ENCODE measurements at places on chromosomes 16 and 17.

DNA sequence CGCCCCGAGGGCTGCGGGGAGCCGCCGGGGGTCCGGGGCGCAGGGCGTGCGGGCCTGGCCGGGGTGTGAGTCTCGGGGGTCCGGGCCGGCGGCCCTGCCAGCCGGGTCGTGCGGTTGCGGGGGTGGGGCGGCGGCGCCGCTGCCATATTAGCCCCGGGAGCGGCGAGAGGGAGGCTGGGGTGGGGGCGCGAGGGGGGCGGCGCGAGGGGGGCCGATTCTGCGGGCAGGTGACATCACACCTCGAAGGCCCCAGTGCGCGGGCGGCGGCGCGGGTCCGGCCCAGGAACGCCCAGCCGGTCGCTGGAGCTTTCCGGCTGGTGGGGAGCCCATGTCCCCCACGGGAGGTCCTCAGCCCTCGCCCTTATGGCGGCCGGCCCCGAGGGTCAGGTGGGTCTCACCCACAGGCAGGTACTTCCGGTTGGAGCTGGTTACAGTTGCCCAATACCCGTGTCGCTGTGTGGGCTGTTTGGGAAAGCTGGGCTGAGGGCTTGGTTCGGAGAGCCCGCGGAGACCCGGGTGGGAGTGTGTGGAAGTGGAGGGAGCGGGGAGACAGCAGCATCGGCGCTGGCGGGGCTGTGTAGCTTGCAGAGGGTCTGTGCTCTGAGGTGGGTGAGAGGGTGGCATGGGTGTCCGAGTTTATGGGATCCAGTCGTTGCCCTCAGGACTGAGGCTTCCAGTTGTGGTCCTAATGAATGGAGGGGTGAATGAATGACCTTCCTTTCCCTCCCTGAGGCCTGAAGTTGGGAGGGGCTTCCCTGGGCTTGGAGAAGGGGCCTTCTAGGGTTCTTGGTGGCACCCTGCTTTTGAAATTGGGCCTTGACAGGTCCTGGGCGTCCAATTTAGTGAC is 804 bp downstream of the ATP6V0C start:
- DNase-seq, result no peak

DNA sequence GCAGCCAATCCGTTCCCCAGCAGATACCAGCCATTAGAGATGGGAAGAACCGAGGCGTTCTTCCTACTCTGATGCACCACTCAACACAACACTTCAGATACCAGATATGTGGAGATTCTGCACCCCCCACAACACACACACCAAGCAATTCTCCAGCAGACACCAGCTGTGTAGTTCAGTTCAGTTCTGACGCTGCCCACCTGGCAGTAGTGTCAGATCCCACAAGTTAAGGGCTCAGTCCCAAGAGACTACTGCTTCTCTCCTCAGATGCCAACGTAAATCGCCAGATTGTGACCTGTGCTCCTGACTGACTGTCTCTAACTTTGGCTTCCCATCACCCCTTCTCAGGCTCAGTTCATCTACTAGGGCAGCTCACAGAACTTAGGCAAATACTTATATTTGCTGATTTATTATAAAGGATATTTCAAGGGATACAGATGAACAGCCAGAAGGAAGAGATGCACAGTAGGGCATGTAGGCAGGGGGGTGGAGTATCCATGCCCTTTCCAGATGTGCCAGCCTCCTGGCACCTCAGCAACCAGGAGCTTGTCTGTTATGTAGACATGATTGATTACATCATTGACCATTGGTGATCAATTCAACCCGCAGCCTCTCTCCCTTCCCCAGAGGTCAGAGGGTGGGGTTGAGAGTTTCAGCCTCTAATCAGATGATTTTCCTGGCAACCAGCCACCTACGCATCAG is 110.6 kb downstream of the PRKCA start:
- no peak for DNase-seq

GRCh38 chr17:77564278-77564920 is 394.1 kb upstream of the TNRC6C start:
- no peak for DNase-seq

GRCh38 chr16:62194828-62195227 is 158.6 kb upstream of the CDH8 start:
- DNase-seq, result no peak

GRCh38 chr17:58531661-58532554 is 17.5 kb upstream of the MTMR4 start:
- peak; percentile 30 for DNase-seq

GRCh38 chr17:27339836-27340550 is 46.1 kb downstream of the WSB1 start:
- peak; percentile 20 for DNase-seq

DNA sequence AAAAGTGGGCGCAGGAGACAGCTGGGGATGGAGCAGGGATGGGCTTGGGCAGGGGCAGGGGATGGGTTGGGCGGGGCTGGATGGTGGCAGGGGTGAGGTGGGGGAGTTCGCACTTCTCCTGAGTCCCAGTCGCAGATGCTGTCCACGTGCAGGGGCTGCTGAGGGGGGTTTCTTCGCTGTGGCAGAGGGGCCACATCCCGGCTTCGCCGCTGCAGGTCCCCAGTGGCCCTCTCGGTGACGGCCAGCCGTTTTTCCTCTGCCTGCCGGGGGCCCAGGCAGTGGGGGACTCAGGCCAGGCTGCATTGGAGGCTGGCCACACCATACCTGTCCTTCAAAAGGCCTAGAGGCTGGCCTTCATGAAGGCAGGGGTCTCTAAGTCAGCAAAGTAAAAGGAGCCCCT is 8.3 kb downstream of the EVPL start:
- DNase-seq, result no peak

DNA sequence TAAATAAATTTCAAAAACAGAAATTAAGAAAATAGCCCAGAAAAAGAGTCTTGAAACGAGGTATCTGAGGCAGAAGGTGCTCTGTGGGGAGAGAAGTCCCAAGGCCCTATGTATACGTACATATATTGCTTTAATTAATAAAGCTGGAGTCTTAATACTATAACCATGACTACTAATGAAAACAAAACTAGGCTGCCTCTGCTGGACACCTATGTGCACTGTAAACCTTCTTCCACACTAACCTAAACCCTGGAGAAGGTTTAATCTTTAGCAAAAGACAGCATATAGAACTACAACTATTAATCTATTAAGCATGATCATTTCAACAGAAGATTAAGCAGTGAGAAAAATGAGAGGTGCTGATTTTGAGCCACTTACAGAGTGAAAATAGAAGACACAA is 153.9 kb upstream of the C17orf78 start:
- no peak for DNase-seq

DNA sequence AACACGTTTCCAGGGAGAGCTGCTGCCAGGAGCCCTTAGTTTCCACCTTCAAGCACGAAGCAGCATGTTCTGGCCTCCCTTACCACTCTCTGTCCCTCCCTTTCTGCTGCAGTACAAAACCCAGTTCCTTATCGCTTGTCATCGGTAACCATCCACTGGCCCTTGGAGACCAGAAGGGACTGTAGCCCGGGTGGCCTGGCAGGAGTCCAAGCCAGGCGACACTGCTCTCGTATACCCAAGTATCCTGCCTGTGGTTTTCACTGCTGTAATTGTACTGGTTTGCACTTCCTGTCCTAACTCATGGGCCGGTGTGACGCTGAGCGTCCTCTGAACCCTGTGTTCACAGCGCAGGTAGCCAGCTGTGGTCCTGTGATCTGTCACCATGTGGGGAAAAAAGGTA is 81.1 kb downstream of the MAF start:
- DNase-seq, result no peak

- DNase-seq, result no peak
Observed at GRCh38 chr17:61517843-61518606, 65.8 kb downstream of the TBX4 start.

DNA sequence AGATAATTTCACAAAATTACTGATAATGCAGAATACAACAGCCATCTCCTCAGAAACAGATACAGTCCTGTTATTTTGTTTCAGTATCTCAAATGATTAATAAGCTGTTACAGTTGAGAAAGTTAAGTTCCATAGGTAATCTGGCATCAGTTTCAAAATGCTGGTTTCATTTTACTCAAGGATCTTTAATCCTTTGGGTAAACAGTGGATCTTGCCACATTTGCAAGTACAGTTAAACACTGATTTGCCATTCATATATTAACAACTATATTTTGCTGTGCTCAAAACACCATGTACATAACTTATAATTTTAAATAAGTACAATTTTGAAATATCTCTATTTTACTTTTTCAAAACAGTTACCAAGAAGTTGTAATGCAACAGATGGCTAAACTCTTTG is 31.2 kb downstream of the RPGRIP1L start:
- DNase-seq, result no peak

DNA sequence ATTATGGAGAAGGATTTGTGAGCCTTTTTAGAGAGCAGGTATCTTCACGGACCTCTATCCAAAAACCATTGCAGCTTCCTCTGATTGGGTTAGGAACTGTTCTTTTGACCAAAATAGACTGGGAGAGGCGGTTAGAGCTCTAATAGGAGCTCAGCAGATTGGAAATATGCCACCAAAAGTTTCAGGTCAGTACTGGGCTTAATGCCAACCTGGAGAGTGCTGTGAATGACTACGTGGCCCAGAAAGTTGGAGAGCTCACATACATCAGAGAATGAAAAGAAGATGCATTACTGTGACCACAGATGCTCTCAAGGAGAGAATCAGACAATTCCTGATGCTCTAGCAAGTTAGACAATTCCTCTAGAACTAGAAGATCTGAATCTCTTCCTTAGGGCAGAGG is 86.5 kb downstream of the ABCA8 start:
- DNase-seq, result no peak

DNA sequence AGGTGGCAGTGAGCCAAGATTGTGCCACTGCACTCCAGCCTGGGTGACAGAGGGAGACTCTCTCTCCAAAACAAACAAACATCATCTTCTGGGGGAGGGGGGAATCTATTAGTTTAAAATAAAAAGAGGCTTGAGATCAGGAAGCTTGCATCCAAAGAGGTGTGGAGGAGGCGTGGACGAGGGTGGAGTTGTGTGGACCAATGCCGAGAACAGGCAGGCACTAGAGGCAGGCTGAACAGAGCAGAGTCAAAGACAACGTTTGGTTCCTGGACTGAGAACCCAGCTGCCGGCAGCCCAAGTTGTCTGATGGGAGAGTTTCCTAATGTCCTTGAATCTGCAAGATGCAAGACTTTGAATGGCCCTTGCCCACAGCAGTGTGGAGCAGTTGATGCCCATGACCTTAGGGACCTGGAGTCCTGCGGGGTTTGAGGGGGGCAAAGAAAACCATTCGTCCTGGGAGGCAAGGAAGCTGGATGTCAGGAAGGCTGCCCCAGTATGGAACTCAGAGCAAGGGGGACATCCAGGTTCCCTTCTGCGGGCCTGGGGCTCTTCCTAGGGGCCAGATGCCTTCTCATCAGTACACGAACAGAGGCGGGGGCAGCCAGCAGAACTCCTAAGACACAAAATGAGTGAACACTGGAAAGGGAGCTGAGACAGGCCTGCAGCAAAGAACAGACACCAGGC is 9.2 kb downstream of the TBC1D16 start:
- DNase-seq, result no peak

GRCh38 chr17:75349589-75349988 is 55.9 kb downstream of the GRB2 start:
- no peak for DNase-seq

DNA sequence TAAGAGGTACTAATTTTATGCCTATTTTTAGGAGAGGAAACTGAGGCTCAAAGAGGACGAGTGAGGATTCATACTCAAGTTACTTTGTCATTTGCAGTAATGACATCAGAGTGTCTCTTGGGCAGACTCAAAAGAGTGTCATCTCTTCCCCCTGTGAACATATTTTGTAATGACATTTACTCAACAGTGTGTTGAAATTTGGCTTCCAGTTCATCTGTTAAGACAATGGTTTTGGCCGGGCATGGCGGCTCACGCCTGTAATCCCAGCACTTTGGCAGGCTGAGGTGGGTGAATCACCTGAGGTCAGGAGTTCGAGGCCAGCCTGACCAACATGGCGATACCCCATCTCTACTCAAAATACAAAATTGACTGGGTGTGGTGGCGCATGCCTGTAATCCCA is 28.9 kb downstream of the WFDC1 start:
- no peak for DNase-seq

DNA sequence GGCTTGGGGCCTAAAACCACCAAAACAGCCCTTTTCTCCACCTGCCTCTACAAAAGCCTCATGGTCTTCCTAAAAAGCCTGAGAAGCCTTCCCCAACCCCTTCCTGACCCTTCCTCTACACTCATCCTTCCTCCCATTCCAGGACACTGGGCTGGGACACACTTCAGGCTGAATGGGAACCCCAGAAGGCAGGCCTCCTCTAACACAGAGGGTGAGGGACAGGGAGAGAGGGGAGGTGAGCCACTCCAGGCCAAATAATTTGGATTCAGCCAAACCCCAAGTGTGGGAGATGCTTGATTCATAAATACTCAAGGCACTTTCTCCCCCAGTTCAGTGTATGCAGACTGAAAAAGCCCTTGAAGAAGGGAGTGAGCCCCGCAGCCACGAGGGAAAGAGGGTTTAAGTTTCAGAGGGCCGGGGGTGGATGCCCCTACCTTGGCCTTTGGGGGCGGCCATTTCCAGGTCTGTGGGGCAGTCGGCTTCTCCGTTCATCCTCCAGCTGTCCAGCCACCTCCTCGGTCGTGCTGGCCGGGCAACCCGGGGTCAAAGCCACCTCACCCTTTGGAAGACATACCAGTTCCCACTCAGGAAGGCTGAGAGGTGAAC is 1.6 kb downstream of the UBTF start:
- DNase-seq, result no peak

GRCh38 chr17:8665684-8666083 is 35.2 kb upstream of the MYH10 start:
- DNase-seq, result no peak

- no peak for DNase-seq
Observed at GRCh38 chr17:78783711-78784324, 1.7 kb upstream of the CYTH1 start.

DNA sequence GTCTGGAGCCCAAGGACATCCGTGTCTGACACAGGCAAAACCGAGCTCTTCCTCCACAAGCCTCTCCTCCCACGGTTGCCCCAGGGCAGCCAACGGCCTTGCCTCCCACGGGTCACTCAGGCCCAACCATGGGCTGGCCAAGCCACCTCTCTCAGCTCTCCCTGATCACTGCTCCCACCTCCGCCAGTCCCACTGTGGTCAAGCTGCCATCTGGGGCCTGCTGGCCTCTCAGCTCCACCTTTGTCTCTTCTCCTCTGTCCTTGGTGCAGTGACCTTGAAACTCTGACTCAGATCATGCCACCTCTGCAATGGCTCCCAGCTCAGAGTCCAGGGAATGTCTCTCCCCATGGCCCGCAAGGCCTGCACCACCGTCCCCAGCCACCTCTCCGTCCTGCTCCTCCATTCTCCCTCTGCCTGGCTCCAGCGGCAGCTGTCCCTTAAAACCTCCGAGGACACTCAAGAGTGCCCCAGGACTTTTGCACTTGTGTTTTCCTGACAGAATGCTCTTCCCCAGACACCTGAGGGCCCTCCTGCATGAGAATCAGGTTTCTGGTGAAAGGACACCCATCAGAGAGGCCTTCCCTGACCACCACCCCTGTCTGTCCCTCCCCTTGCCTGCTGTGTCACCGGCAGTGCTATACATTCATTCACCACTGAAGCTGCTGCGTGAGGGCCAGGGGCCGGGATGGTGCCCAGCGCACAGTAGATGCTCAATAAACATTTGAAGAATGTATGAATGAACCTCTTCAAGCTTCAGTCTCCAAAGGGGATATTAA is 19.3 kb downstream of the PEMT start:
- no peak for DNase-seq

GRCh38 chr17:68036304-68037147 is 991 bp downstream of the KPNA2 start:
- no peak for DNase-seq
